ENCODE measurements at places on chromosomes 4 and X.

- peak; percentile 63 for DNase-seq
Observed at GRCh38 chr4:1726146-1726934, 5.0 kb downstream of the TACC3 start.

- no peak for DNase-seq
Observed at GRCh38 chr4:87114245-87115062, 106.0 kb downstream of the KLHL8 start.

DNA sequence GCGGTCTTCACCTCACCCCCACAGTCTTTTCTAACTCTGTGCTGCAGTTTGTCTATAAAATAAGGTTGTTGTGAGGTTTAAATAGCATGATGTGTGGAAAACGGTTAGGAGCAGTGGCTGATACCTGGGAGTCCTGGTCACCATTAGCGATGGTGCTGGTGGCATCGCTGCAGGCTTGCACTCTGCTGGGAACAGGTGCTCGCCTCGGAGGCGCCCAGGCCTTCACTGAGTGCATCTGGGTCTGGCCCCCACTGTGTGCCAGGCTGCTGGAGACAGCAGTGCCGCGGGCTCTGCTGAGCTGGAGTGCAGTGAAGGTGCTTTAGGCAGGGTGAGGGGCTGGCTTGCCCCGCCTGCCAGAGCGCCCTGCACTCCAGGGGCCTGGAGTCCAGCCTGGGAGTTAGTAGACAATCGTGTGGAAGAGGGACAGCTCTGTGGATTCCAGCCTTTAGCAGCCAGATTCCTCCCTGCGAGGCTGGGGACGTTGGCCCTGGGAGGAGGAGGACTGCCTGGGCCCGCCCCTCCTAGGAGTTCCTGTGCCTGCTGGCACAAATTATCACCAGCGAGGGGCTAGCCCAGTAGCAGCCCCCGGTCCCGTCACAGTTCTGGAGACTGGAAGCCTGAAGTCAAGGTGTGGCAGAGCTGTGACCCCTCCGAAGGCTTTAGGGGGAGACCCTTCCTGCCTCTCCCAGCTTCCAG, 7.3 kb downstream of the RGS12 start:
- DNase-seq: no peak

- DNase-seq: peak; percentile 15
Observed at GRCh38 chr4:149897783-149898182, 82.1 kb upstream of the IQCM start.

- peak; percentile 12 for DNase-seq
Observed at GRCh38 chrX:48540028-48540375, 488 bp downstream of the TBC1D25 start.

DNA sequence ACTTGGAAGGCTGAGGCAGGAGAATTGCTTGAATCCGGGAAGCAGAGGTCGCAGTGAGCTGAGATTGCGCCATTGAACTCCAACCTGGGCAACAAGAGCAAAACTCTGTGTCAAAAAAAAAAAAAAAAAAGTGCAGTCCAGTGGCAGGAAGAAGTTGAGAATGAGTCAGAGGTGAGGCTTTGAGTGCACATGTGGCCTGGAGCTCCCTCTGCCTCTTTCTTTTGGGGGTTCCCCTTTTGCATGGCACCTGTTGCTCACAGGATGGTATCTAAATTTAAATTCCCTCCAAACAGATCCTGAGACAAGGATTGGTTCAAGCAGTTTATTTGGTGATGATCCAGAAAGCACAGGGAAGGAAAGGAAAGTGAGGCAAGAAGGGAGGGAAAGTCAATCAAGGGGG, 151.4 kb upstream of the STX18 start:
- peak; percentile 46 for DNase-seq

DNA sequence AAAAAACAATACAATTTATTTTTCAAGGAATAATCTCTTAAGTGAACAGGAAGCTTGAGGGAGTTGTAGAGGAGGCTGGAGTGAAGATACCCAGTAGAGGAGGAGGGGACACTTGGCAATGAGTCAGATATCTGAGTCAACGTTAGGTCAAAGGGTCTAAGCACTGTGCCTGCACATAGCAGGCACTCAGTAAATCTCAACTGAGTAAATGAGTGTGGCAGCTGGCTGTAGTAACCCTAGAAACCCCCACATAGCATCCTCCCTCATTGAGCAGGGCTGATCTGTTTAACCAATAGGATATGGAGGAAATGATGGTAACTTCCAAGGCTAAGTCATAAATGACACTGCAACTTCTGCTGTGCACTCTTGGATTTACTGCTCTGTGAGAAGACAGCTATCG, 186.0 kb upstream of the FAM241A start:
- no peak for DNase-seq

DNA sequence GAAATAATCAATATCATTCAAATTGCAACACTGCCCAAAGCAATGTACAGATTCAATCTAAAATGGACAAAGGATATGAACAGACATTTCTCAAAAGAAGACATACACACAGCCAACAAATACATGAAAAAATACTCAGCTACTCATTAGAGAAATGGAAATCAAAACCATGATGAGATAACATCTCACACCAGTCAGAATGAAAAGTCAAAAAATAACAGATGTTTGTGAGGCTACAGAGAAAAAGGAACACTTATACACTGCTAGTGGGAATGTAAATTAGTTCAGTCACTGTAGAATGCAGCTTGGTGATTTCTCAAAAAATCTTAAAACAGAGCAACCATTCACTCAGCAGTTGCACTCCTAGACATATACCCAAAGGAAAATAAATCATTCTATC, 205.2 kb downstream of the DKK2 start:
- DNase-seq: no peak

DNA sequence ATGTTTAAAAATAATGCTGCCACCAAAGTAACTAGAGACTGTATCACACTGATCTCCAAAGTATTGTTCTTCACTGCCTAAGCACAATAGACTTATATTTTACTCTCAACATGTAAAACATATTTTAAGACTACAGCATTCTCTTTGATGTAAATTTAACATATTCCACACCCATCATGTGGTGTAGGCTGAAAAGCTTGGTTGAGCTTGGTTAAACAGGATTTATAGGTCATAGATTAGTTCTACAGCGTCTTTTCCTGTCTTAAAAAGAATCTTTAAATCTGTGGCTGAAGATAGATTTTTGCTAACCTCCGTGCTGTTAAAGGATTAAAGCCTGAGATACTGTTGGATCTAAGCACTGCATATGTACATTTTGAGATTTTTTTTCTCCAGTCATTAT, 379.9 kb downstream of the SH2D1A start:
- DNase-seq: no peak

GRCh38 chr4:86908251-86908657, 16.0 kb upstream of the C4orf36 start:
- DNase-seq: peak; percentile 64

DNA sequence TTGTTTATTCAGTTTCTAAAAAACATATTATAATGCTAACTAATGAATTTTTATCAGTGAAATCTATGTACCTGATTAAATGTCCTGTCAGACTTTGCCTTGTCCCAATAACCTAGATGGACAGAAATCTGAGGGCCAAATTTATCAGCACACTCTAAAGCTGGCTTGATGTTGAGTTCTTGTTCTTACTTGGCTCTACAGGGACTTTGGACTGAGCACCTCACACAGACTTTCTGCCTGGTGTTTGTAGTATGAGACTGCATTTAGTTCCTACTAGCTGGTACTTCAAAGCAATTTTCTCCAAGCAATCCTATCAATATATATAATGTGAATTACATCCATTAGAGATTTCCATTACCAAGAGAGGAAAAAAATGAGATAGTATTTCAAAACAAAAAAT, 37.8 kb downstream of the INTS12 start:
- no peak for DNase-seq

DNA sequence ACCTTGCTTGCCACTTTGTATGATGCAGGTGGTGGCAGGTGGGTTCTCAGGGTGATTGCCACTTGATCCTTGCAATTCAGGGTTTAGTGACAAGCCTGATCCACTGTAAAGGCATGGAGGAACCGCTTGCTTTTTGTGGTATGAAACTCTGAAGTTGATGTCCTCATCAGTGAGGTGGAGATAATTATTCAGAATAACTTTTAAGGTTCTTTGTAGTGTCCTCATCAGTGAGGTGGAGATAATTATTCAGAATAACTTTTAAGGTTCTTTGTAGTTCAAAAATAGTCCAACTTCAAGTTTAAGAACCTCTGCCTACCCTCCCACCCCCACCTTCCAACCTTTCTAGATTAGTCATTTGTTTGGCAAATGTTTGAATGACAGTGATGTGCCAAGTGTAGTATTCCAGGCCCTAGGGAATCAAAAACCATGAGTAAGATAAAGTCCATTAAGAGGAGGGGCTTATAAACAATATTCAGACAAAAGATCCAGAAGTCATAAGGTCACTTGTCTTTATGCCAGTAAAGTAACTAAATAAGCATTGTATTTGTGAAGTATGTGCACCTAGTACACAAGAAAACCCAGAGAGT, 51.2 kb downstream of the DCUN1D4 start:
- no peak for DNase-seq

GRCh38 chrX:9700555-9700954, 65.1 kb downstream of the GPR143 start:
- DNase-seq: no peak

DNA sequence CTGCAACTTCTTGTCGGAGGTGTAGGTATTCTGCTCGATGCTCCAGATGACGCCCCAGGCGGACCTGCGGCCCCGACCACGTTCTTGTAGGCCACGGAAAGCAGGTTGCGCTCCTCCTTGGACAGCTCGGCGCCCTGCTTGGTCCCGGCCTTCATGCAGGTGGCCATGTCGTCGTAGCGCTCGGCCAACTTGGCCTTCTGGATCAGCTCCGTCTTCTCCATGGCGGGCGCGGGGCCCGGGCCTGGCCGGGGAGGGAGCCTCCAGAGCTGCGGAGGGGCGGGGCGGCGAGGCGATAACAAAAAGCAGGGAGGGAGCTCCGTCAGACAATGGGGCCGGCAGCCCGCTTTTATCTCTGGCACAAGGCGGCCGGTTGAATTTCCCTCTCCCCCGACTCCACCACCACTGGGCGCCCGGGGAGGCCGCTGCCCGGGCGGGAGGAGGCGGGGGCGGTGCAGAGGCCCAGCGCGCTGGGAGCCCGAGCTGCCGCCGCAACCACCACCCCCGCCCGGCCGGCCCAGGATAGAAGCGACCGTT, 28.3 kb upstream of the DRP2 start:
- DNase-seq: no peak

GRCh38 chr4:15254236-15254880, 173.5 kb upstream of the C1QTNF7 start:
- peak; percentile 45 for DNase-seq

DNA sequence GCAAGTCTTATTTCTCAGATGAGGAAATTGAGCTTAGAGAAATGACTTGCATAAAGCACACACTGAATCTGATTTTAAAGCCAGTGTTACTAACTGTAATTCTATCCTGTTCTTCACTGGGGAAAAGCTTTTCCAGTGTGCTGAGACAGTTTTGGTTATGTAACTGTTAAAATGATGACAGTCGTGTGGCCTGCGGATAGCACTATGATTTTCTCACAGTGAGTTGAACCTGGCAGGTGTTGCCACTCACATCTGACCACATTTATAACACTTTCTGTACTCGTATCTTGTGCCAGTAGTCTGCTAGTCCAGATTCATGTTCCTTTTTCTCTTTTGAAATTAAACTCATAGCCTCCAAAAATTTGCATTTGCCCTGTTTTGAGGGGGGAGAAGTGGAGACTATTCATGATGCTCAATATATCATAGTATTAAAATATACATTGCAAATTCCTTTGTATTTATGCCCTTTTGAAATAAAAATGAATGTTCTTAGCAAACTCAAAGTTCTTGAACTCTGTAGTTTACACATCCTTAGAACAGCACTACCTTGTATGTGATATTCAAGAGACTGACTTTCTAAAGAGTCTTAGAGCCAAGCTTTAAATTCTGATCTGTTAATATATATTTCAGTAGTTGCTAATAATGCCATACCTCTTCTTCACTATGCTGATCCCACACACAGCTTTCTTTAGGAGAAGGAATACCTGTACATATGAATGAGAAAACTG, 132.3 kb downstream of the PDLIM5 start:
- DNase-seq: no peak

DNA sequence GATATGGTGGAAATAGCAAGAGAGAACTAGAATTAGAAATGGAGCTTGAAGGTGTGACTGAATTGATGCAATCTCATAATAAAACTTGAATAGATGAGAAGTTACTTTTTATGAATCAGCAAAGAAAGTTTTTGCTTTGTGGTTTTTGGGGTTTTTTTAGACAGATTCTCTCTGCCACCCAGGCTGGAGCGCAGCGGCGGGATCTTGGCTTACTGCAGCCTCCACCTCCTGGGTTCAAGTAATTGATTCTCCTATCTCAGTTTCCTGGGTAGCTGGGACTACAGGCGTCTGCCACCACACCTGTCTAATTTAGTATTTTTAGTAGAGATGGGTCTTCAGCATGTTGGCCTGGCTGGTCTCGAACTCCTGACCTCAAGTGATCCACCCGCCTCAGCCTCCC, 23.7 kb upstream of the NEIL3 start:
- DNase-seq: no peak

DNA sequence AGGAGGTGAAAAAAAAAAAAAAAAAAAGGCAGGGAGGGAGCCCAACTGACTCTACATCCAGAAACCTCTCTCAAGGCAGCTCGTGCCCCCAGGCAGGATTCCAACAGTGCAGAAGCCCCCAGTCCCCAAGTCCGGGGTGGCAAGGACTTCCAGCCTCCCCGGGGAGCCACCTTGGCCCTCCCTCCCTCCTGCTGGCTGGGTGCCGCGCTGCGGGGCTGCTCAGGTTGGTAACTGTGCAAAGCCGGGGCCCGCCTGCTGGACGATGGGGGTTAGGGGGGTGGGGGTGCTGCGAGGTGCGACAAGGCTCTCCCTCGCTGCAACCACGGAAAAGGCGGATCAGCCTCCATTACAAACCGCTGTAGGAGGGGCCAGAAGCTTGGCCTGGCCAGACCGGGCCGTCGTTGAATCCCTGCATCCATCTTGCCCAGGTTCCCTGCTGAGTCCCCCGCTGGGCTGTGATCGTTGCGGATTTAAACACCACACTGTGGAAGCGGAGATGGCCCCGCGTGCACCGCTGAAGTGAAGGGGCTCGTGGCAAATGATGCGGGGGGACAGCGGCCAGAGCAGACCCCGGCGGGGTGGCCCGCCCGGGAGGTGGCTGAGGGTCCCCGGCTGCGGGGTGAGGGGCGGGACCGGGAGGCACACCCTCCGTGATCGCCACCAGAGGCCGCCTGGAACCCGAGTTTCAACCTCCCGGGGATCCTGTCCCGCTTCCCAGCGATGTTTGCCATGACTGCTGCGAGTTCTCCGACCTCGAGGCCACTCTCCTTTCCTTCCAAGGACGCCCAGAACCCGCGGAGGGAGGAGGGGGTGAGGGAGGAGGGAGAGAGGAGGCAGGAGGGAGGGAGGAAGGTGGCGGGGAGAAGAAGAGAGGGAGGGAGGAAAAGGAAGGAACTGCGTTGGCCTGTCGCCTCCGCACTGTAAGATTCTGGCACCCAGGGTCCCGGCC, 58.0 kb upstream of the DDX3X start:
- peak; percentile 35 for DNase-seq

GRCh38 chr4:151575646-151576045, 166.7 kb downstream of the FHIP1A start:
- DNase-seq: no peak

DNA sequence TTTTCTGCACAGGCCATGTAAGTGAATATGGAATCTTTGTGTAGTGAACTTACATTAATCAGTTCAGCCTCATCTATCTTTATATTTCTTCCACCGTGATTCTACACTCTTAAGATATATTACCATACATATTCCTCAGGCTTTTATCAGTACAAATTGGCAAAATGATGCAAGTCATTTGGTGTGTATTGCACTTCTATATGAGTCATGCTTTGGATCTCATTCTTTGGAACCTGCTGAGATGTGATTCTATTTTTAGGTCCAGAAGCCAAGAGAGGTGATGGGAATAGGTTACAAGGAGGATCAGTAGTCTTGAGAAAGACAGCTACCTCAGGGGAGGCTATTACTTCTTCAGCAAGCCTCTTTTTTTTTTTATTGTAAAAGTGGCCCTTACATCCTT, 204.4 kb downstream of the ZNF330 start:
- no peak for DNase-seq

Data from AML-193 (cell line).